ENCODE measurements at places on chromosomes 2 and 18.

DNA sequence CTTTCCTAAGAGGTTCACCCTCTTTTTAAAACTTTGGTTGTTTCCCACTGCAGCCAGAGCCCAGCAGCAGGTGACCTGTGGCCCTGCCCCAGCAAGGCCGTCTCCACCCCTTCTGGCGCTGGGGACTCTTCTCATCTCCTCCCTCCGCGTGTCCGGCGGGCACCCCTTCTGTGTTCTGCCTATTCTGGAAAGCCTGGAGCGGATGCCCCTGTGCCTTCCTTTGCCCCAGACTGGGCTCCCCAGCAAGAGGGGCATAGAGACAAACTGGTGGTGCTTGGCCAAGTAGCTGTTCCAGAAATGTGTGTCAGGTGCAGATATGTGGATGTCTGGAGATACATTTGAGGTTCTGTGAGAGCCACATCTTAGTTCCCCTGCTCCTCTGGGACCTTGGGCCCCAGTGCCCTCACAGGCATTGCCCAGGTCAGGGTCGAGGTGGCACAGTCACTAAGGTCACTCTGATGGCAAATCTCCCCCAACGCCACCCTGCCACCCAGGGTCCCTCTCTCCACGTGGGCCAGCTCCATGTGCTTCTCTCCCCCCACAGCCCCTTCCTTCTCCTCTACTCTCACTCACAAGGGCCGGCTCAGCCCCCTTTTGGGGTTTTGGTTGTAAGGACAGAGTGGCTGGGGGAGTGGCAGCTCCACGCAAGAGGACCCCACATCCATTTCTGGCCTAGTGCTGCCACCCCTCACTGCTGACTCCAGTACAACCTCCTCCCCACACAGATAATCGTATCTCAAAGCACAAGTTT is 35.5 kb upstream of the TAF1B start:
- DNase-seq = no peak

- no peak for DNase-seq
Observed at GRCh38 chr18:76896677-76897076, 74.3 kb downstream of the ZNF236 start.

DNA sequence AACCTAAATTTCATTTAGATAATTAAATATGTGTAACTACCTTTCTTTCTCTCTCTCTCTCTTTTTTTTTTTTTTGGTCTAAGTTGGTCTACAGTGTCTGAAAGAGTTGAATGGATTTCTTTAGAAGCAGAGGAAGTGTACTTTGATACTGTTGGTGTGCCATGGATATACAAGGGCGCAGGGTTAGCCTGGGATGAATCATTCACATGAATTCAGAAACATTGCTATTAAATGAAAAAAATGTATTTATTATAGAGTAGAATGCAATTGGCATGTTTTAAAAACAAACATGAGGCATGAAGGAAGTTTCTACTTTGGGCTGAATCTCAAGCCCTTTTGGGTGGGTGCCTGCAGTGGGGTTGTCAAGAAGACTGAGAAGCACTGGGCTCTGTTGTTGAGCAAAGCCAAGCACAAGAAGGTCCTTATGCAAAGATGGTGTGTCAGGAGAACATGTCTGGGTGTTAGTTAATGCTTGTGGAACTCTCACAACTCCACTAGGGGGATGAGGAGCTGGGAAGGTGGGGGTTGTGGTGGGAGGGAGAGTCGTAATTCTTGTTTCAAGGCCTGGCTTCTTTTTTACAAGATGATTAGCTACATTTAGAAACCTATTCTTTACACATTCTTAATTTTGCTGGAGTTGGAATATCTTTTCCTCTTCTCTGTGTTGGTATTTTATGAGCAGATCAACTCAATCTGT is 57.9 kb downstream of the LYPD6 start:
- no peak for DNase-seq

DNA sequence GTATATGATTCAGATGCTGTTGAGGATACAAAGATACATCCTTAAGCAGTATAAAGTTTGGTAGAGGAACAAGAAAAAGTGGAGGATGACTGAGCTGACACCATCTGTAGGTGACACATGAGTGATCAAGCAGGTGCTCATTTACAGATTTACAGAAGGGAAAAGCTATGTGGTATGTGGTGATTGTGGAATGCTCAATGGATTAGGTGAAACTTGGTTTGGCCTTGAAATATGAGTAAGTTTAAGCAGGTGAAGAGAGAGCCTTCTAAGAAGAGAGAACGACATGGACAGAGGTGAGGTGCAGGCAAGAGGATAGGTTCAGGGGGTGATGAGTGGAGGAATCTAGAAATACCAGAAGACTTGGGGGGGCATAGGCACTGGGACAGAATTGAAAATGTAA is 5.9 kb downstream of the ASXL3 start:
- DNase-seq = no peak

DNA sequence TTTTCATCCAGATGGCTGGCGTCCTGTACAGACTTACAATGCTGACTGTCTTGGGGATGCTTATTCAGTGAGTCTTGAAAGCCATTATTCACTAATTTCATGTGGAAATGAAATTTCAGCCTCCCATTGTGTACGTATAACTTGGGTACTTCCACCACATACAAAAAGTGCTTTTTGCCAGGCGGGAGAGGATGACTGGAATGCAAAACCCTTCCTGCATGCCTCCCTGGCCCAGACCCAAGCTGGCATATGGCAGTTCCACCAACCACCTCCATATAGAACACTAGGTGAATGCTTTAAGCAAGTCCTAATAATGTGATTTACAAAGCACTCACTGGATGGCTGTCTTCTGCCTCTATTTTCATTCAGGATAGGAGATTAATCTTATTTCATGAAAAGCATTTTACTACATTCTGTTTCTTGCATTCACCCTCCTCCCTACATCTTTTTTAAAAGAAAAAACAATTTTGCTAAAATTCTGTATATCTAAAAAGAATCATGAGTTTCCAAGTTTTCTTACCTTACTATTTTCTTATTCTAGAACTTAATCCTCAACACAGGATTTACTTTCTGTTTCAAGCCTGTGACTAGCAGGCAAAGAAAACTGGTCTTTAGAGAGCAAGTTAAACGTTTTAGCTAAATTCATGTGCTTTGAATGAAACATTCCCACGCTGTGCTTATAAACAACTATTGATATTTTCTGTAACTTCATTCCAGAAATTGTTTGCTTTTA is 327.6 kb downstream of the NCKAP5 start:
- no peak for DNase-seq
